Frontal cortex (tissue), 4 donors: ENCODE measurements at places on chromosomes 3 and 15.

GRCh38 chr3:40605960-40606359, 81.2 kb downstream of the ZNF621 start:
- DNase-seq = no peak

DNA sequence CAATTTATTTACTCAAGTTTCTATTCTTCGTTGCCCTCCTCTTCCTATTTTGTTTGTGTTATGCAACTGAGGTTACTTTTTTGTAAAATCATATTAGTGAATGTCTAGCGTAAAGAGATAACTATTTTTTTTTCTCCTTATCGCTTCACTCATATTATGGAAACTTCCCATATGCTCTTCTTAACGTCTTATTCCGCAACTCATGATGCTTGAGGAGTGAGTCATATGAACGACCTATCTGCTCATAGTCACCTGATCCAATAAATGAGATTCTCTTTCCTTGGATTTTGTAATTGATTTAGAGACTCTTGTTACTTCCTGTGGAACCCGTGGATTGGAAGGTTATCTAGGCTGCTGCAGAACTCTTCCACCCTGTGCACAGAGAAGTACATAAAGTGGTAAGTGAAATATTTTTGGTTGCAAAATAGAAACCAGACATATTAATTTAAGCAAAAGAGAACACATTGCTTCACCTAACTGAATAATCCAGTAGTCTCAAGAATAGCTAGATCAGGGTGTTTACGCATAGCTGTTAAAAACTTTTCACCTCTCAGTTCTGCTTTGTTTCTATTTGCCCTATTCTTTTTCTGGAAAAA, 719.3 kb upstream of the SGO1 start:
- no peak for DNase-seq

DNA sequence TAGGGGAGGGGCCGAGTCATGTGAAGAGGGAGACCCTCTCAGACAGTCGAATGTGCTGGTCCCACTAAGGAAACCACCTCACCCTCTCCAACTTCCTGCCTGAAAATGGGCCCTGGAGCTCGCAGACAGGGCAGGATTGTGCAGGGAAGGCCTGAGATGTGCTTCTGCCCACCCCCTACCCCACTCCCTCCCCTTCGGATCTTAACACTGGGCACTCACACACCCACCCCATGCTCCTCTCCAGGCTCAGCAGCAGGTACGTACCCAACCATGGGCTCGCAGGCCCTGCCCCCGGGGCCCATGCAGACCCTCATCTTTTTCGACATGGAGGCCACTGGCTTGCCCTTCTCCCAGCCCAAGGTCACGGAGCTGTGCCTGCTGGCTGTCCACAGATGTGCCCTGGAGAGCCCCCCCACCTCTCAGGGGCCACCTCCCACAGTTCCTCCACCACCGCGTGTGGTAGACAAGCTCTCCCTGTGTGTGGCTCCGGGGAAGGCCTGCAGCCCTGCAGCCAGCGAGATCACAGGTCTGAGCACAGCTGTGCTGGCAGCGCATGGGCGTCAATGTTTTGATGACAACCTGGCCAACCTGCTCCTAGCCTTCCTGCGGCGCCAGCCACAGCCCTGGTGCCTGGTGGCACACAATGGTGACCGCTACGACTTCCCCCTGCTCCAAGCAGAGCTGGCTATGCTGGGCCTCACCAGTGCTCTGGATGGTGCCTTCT, 20.0 kb downstream of the ATRIP start:
- no peak for DNase-seq

DNA sequence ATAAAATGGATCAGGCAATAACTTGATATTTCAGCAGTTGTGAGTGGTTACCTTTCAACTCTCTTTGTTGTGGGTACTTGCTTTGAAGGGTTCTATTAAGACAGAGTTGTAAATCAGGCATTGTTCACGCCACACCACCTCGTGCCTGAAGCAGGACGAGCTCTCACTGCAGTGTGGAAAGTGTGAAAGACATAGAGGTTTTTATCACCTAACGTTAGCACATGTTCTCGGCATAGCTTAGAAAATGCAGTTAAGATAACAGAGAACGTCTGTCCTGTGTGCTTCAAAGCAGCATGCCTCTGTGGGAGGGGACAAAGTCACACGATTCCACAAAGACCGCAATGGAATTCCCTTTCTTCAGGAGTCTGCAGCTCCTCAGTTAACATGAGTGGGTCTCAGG, 7.8 kb downstream of the ADAMTS17 start:
- no peak for DNase-seq

- no peak for DNase-seq
These were observed 277.2 kb downstream of the TBL1XR1 start for GRCh38 chr3:176919836-176920765.

GRCh38 chr3:53198996-53199395, 38.0 kb downstream of the PRKCD start:
- DNase-seq = no peak

DNA sequence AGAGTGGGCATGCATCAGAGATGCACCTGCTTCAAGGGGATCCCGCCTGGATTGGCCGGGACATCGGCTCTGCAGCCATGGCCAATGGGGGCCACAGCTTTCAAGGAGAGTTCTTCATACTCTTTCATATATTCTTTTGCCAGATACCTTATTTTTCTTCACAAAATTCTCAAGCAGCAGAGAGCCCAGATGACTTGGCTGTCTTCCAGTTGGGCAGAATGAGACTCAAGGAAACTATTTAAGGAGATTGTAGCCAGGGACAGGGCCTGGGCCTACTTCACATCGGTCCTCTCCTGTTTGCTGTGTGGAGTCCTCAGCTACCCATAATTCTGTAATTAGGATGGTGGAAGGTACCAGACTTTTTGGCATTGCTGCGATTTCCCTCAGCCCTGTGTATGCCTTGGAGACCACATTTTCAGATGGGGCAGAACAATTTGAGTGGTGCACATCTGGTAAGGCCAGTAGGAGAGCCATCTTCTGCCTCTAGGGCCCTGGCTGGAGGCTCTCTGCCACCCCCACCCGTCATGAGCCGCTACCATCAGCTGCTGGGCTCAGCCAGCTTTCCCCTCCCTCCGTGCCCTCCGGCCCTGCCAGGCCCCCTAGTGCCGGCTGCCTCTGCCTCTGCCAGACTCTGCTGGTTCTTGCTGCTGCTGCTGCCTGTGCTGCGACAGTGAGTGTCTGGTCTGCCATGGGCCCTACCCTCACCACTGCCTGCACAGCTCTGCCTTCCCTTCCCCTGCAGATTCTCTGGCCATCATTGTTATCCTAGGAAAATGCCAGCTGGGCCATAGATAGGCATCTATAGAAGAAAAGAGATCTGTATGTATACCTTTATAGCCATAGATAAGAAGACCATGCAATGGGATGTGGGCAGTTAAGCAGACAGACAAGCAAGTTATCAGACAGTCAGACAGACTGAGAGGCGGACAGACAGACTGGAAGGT, 6.7 kb downstream of the PLIN1 start:
- DNase-seq = no peak

DNA sequence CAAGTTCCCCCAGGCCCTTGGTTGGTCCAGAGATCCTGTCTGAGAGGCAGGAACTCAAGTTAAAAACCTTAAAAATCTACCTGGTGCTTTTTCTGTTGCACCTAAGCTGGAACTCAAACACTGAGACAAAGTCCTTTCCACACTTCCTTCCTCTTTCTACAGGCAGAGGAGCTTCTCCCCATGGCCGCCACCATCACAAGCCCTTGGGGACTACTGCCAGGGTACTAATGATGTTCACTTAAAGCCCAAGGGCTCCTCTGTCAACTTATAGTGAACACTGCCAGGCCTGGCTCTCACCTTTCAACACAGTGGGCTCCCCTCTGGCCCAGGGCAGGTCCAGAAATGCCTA, 26.0 kb downstream of the TM4SF18 start:
- DNase-seq = no peak

DNA sequence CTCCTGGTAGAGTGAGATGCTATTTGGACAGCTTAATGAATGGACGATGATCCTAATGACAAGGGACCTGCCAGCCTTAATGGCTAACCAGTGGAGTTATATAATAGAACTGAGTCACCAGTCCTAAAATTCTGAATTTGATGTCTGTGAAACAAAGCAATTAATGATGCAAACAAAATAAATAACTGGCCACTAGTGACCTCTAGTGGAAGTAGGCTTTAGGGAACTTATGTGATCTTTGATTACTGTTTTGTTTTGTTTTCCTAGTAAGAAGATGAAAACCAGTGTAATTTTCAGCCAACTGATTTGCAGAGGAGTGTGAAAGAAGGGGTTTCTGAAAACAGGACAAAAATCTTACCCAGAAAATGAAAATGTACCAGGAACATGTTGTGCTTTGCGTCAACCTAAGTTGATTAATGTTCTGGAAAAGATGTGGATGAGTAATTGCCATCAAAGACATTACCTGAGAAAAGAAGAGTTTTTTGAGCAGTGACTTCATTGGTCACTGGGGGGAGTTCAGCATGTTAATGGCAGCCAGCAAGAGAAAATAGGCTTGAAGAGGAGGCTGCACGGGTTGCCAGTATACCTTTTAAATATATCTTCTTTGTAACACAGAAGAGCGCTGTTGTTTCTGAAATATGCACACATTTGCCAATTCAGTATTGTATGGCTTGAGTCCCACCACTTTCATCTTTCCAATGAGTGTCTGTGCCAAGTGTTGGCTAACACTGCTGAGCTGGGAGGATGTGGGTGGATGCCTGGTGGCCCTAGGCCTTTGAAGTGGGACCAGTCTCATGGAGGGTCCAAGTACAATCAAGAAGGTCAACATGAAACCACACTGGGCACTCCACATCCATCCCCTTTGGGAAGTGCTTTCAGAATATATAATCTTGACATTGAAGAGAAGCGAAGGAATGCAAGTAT, 9.3 kb downstream of the VEPH1 start:
- peak; percentile 20 for DNase-seq
